Endothelial cell of umbilical vein (primary cell): ENCODE measurements at places on chromosomes 13 and 19. TPM values are rescaled to one million over a fixed set of nuclear protein-coding genes. Genes with fewer than 3 reads are reported as not detected.

Gene B3GNT3
- not detected in 2 replicates for total RNA-seq

Gene CACTIN
- total RNA-seq, result 36.1 and 36.4 TPM in 2 replicates

Gene C1QTNF9B
- not detected in 2 replicates for total RNA-seq

Gene GAPDHS
- not detected in 2 replicates for total RNA-seq

Gene VMAC
- total RNA-seq, result 4.4 and 4.7 TPM in 2 replicates

Gene ETV2
- total RNA-seq, result 0.95 and 1.5 TPM in 2 replicates

Gene FCGBP
- not detected in 2 replicates for total RNA-seq

DNA sequence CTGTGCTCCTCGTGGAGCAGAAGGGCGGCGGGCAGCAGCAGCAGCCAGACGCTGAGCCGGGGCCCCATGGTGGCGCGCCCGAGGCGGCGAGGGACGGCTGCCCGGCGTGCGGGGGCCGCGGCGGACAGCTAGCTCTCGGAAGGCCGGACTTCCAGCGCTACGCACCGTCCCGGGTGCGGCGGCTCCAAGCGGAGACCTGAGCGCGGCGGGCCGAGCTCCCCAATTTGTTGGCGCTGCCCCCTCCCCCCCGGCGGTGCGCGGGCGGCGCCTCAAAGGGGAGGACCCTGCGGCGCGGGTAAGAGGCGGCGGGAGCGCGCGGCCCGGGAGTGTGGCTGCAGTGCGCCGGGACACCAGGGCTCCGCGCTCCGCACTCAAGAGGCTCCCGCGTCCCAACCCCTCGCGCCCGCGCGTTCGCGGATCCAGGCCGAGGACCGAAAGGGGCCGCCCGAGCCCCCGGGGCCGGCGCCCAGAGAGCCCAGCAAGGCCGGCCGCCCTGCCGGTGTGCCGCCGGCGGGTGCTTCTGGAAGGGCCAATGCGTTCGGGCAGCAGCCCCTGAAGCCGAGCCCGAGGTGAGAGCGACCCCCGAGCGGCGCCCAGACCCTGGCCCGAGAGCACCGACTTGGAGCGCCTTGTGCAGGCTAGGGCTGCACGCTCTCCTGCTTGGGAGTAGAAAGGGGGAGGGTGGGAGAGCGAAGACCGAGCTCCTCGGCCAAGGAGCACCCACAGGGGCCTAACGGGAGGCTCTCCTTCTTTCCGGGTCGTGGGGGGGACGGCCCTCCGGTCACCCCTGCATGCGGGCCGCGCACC lies at the start of the genes COL4A1 and COL4A2:
Gene COL4A1 (minus strand): TSS at position 198 of the 807 bp plus-strand sequence. CDS start 130 bp downstream, at position 68.
Gene COL4A2 (plus strand): TSS at position 325 of the 807 bp plus-strand sequence. CDS start 620 bp downstream, outside the sequence.
- DNase-seq, result peak; percentile 66

DNA sequence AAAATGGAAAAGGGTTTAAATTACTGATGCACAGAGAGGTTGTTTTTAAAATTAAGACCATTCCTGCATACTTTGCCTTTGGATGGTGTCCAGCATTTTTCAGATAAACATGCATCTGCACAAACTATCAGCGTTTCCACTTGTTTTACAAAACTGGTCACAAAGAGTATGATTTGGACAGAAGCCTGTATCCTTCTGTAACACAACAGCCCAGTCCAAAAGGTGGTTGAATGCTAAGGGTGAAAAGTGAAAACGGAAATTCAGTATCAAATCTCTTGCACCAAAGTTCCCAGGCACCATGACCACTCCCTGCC lies 21.7 kb upstream of the DOCK9 start:
- DNase-seq, result peak; percentile 78

GRCh38 chr19:18966307-18966706 lies 25.3 kb upstream of the HOMER3 start:
- DNase-seq, result no peak

DNA sequence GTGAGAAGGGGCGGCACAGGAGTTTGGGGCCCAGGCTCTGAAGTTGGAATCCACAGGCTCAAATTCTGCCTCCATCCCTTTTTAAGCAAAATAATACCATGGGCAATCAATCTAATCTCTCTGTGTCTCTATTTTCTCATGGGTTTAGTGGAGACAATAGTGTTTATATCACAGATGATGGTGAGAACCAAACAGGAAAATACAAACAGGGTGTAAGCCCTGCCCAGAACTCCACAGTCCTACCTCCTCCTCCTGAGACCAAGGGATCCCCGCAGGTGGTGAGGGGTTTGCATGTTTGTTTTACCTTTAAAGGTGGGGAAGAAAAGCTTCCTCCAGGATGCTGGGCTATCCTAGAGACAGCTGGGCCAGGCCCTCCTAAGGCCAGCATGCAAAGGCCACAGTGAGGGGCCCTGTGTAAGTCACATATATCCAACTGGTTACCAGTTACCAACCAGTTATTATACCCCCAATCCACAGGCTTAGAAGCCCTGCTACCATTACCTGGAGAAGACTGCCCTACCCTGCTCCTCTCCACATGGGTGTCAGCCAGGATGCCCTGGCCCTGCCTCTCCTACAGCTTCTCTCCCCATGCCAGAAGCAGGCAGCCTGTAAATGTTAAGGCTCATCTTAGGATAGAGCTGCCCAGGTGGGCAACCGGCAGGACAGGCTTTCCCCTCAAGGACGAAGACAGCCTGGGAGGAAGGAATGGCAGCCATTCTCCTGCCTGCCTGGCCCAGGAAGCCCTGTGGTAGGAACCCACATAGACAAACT lies 658.4 kb downstream of the UQCRFS1 start:
- no peak for DNase-seq

- DNase-seq, result peak; percentile 38
These were observed 30.1 kb downstream of the EPS15L1 start for GRCh38 chr19:16441661-16442162.

- no peak for DNase-seq
These were observed 33.2 kb upstream of the CEACAM8 start for GRCh38 chr19:42627916-42628315.

- peak; percentile 48 for DNase-seq
These were observed 16.9 kb downstream of the FAM187B start for GRCh38 chr19:35211545-35212230.

DNA sequence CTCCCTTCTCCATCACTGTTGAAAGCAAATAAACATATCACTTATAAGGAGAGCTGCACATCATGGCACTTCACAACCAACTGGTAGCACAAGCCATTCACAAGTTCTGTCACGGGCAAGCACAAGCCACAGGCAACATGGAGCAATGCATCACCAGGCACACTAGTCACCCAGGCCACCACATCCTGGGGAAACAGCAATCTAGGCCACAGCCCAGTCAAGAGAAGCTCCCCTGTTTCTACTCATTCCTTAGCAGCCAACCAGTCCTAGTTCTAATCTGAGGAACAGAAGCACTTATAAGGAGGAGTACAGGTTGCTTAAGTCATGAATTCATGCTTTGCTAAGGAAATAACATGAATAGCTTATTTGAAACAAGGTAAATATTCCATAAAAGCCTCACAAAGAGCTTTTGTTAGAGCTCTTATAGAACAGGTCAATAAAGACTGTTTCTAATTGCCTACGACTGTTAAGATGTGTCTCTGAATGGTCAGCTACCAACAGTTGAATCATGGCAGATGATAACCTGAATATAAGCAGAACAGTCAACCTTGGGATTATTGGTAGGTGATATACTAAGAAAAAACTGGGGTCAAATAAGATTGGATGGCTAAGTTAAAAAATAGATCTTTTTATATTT lies 169.0 kb downstream of the TBC1D4 start:
- DNase-seq, result no peak

GRCh38 chr13:29336356-29336755 lies 259.1 kb downstream of the SLC7A1 start:
- no peak for DNase-seq

- DNase-seq, result no peak
These were observed 10.9 kb downstream of the EXOC3L2 start for GRCh38 chr19:45234089-45234869.

DNA sequence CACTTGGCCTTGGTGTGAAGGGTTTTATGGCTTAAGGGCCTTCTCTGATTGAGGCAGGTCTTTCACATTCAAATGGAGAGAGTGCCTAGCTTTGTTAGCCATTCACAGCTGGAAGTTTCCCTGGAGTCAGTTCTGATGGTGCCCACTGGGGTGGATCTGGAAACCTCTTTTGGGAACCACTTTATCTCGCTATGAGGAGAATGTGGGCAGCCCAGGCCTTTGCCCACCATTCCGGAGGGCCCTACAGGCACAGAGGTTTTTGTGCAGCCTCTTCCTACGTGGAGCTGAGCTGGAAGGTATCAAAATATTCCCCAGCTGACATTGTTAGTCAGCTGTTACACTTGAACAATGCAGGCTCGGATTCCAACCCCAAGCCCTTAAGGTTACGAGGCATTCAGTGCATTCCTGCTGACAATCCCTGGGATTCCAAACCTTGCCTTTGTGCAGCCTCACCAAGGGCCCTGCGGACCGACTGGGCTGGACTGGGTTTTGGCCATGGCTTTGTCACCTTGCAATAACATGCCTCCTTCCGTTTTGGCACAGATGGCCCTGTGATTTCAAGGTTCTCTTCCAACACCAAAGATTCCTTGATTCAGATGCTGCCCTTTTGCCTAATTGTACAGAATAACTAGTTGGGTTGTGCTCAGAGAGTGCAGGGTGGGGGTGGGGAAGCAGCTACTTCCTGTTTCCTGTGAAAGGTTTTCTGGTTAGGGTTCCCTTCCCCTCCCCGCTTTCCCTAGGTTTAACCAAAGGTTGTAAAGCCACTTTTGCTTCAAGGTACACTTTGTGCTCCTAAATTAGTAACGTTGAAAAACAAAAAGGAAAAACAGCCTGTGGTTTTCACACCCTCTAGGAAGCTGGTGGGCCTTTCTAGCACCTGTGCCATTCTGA lies 27.0 kb downstream of the SAE1 start:
- DNase-seq, result peak; percentile 90

DNA sequence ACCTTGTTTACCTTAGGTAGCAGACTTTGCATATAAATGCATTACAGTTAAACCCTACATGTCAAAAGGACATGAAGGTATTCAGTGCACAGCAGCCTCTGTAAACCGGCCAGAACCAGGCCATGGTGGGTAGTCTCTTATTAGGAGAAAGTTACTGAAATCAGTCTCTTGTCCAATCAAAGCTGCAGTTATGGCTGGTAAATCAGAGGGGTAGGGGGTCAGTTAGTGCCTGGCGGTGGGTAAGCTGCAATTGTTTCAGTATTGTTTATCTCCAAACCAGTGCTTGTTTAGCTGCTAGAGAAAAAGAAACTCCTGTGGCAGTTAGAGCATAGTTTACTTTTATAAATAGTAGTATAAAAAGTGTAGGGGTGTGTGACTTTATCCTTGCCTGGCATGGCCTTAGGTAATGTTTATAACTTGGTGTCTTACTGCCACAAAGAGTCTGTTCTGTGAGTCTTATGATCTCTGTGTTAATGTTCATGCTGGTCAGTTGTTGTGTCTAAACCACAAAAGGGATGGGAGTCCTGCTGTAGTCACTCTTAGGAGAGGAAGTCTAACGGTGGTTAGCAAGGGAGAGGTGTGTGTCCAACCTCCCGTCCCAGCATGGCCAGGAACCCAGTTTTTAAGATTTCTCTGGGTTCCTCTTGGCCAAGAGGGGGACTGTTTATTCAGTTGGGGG lies 28.0 kb downstream of the CHST8 start:
- no peak for DNase-seq

DNA sequence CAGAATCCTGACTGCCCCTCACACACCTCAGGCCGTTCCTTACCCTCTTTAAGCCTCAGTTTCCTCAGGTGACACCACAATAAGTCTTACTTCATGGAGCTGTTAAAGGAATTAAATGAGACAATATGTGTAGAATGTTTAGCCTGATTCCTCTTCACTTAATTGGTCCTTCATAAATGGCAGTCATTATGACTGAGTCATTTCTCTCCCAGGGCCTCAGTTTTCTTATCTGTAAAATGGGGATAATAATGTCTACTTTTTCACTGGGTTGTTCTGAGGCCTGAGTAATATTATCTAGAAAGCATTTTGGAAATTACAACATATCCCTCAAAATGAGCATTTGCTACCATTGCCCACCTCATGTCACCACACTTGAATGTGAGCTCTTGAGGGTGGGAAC lies 21.6 kb downstream of the POU2F2 start:
- no peak for DNase-seq

DNA sequence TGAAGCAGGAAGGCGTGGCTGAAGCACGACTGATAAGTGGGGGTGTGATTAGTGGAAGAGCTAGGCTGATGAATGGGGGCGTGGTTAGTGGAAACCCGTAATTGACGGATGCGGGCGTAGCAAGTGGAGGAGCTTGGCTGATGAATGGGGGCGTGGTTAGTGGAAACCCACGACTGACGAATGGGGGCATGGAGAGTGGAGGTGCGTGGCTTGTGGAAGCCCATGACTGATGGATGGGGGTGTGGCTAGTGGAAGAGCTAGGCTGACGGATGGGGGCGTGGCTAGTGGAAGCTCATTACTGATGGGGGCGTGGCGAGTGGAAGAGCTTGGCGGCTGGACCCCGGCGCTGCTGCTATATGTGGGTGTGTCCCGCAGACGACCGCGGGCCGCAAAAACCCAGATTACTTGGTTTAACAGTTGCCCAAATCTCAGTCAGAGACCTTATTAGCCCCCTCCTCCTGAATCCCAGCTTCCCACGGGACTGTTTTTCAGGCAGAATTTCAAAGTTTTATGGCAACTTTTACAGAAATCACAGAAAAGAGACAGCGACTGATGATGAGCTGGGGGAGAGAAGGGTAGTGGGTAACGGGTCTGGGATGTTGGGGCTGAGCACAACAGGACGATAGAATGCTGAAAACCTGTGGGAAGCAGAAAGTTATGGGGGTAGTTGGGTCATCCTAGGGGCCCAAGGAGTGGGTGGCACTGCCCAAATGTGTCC lies 9.0 kb upstream of the MEIS3 start:
- peak; percentile 99 for DNase-seq

GRCh38 chr19:18802354-18802753 lies 11.2 kb upstream of the COMP start:
- no peak for DNase-seq

DNA sequence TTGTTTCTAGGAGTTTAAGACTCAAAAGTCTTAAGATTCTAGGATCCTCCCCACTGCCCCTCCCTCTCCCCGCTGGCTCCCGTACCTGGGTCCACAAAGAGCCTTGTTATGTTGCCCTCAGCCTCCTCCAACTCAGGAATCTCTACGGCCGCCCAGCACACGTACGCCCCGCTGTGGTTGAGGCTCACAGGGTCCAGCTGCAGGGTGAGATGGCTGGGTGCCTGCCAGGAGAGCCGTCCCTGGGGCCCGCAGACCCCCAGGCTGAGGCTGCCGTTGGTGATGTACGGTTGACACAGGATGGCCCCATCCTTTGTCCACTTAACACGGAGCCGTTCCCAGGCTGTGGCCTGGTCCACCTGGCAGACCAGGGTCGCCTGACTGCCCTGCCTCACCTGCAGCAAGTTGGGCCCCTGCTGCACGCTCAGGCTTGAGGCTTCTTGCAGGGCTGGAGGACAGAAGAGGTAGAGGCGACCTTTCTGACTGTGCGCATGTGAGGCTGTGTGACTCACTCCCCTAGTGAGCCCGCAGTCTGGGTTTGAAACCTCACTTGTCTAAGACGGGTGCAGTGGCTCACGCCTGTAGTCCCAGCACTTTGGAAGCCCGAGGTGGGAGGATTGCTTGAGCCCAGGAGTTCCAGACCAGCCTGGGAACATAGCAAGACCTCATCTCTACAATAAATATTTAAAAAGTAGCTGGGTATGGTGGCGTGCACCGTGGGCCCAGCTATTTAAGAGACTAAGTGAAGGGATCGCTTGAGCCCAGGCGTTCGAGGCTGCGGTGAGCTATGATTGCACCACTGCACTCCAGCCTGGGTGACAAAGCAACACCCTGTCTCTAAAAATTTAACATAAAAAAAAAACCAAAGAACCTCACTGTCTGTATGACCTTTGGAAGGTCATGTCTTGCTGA lies 4.0 kb downstream of the TMIGD2 start:
- no peak for DNase-seq
